ENCODE measurements at places on chromosomes 2 and 18.

DNA sequence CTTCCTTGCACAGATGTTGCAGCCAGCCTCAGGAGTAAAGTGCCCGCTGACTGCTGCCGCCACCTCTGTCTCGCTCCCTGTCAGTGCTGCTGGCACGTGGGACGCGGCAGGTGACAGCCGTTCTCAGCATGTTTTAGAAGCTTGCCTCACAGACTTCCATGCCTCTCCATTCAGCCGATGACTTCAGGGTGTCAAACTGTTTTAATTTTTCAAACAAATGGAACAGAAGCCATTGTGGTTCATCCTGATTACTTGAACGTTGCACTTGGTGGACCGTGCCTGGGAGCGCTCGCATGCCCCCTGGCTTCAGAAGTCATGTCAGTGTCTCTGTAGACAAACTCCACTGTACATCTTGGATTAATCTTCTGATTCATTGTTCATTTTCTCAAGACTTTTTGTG, 62.7 kb upstream of the EML6 start:
- DNase-seq: no peak

GRCh38 chr2:53970724-53971602, at the start of gene PSME4:
Gene PSME4 (minus strand): TSS chr2:53970993. CDS start chr2:53970784, 209 bp downstream.
- peak; percentile 90 for DNase-seq

GRCh38 chr2:120503793-120504571, 158.0 kb downstream of the INHBB start:
- DNase-seq: no peak

DNA sequence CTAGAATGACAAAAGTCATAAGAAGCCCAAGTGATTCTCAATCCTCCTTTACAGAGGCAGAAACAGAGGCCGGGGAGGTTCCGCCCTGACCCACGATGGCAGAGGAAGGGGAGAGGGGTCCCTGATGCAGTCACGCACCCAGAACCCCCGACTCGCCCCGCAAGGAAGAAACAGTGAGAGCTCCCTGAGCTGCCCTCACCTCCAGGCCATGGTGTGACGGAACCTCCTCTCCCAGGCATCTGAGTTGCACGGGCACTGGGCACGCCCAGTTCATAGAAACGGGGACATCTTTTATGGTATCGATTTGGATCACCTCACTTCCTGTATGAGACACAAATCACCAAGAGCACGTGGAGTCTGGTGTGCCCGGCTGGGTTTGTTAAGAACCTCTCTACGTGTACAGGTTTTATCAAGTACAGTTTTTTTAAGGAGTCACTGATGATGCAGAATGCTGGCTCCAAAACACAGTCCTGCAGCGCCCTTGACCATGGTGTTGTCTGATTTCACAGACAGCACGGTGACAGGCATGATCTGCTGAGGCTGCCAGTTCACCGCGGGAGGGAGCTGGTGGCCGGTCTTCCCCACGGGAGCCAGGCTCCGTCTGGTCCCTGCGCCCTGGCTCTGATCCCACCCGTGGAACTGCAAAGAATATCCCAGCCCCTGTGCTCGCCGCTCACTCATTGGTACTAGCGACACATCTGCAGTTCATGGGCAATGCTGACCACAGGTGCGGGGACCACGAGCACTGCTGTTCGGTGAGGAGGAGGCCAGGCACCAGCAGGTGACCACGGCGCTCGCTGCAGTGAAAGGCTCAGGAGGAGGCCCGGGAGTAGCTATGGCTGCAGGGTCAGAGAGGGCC, 35.6 kb downstream of the PXDN start:
- no peak for DNase-seq

DNA sequence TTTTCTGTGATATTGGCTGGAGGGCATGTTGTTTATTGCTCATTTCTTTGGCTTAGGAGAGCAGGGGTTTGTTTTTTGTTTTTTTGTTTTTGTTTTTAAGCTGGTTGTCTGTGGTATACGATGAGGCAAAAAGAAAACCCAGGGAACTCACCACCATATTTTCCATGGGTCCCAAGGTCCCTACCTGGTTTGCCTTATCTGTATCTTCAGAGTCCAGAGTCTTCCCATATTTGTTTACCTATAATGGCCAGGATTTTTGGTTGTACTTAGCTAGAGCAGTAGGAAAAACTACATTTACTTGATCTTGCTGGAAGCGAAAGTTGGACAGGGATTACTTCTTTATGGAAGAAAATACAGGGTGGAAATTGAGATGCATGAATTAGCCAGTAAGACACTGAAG, 9.5 kb downstream of the LCLAT1 start:
- DNase-seq: no peak

- DNase-seq: no peak
These were observed 80.7 kb downstream of the LRATD1 start for GRCh38 chr2:14713248-14713647.

DNA sequence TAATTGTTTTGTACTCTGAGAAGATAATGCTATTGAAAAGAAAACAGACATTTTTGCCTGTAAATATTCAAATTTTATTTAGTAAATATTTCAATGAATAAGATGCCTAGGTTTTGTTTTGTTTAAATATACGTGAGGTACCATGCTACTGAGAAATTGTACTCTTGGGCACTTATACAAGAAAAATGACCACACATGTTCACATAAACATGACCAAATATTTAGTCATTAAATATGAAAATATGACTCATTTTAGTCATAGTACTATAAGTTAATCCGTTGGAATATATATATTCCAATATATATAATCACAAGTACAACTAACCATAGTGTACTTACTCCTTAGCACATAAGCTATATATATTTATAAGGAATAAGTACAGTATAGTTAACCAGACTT, 56.7 kb upstream of the ZNF804A start:
- no peak for DNase-seq

- no peak for DNase-seq
These were observed 59.1 kb upstream of the PSME4 start for GRCh38 chr2:54029721-54030395.

- DNase-seq: no peak
These were observed 39.7 kb upstream of the NEDD4L start for GRCh38 chr18:58004317-58004716.

GRCh38 chr18:11946756-11947155, 34.6 kb upstream of the IMPA2 start:
- no peak for DNase-seq

DNA sequence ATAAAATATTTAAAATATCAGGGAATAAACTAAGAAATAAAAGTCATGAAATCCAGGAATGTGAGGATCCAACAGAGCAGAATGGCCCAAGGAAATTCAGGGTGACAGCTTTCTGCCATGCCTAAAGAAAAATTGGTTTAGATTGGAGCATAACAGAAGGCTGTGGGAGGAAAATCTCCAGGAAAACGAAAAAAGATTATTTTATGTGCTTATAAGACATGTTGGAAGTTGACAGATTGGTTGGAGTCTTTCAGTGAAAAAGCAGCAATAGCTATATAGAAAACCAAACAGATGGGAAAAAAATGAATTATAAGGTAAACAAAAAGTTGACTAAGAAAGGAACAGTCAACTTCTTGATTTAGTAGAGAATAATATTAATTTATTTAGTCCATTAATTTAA, 203.9 kb downstream of the ZRANB3 start:
- DNase-seq: no peak

DNA sequence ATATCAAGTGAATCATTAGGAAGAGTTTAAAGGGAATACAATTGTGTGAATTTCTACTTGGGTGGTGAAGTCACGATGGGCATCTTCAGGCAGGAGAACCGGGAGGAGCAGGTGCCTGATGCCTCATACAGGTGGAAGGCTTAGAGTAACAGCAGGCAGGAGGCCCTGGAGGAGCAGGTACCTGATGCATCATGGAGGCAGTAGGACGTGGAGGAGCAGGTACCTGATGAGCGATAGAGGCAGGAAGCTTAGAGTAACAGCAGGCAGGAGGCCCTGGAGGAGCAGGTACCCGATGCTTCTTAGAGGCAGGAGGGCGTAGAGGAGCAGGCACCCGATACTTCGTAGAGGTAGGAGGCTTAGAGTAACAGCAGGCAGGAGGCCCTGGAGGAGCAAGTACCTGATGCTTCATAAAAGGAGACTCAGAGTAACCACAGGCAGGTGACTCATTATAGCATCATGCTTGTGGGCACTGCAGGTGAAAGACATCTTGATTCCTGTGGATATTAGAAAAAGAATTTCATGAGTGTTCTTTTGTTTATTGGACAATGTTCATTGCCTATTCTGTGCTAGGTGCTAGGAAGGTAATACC, 133.9 kb downstream of the ATP9B start:
- no peak for DNase-seq

- no peak for DNase-seq
These were observed 114.3 kb downstream of the ARHGEF4 start for GRCh38 chr2:130951018-130951417.

- no peak for DNase-seq
These were observed 158.1 kb downstream of the TNS1 start for GRCh38 chr2:217844696-217845095.

DNA sequence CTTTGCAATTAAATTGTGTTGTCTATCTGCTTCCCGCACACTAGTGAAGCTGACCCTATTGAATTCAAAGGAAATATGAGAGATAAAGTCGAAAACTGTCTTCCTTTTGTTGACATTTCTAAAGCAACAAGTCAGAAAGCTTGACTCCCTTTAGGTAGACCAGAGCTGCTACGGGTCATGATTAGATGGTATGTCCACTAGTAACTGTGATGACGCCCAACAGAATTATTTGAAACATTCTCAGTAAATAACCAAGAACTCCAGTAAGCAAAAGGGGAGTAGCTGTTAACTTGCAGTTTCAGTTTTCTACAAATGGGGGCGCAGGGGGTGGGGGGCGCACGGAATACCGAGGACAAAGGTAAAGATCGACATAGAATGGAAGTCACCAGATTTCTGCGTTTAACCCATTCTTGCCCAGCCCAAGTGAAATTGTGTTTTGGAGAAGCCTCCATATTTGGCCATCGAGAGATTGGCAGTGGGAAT, 56.4 kb downstream of the CRIM1 start:
- no peak for DNase-seq

GRCh38 chr2:88265352-88266303, 95.5 kb downstream of the THNSL2 start:
- no peak for DNase-seq

DNA sequence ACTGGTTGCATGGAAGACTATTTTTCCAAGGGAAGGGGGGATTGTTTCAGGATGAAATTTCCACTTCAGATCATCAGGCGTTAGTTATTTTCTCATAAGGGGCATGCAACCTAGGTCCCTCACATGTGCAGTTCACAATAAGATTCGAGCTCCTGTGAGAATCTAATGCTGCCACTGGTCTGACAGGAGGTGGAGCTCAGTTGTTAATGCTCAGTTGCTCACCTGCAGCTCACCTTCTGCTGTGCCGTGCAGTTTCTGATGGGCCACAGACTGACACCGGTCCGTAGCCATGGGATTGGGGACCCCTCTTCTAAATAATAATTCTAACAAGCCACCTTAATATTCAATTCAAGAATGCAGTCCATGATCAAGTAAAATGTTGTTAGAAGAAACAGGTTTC, 34.9 kb downstream of the PLCL1 start:
- no peak for DNase-seq

DNA sequence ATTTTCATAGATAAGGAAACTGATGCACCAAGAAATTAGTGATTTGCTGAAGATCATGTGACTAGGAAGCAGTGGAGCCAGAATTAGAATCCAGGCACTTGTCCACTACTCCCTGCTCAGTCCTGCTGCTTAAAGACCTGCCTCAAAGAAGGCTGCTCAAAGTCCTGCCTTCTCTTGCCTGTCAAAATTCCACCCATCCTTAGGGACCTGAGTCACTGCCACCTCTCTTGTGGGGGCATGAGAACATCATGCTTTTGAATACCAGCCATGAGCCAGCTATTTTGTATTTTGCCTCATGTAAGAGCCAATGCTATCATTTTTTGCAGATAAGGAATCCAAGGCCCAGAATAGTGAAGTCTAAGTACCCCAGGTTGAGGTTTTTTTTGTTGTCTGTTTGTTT, 47.1 kb downstream of the DDX1 start:
- DNase-seq: no peak
